ENCODE measurements at places on chromosomes 2 and 18.

- DNase-seq: no peak
These were observed 806.4 kb downstream of the TRIB2 start for GRCh38 chr2:13522917-13523821.

DNA sequence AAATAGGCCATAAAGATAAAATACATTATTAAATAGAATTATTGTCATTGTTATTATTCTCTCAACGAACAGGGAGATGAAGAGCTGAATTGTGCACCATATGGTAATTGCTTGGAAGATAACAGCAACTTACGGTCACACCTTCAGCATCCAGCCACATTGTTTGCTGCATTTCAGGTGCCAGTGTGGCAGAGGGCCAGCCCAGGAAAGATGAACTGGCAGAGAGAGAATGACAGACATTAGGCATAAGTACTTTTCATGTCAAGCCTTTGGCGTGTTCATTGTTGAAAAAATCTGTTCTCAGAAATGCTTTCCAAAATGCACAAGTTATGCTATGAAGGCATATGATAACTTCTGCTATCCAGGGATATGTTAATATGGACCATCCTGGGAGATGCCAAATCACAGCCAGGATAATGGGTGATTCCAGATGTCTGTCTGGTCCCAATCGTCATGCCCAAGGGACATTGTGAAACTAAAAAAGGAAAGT, 748.6 kb upstream of the PIK3C3 start:
- no peak for DNase-seq

GRCh38 chr2:214127571-214127970, 283.3 kb upstream of the VWC2L start:
- no peak for DNase-seq

- DNase-seq: peak; percentile 74
These were observed 50.0 kb downstream of the TMEM163 start for GRCh38 chr2:134668821-134669220.

GRCh38 chr18:21960189-21960588, 209.2 kb upstream of the GATA6 start:
- no peak for DNase-seq

DNA sequence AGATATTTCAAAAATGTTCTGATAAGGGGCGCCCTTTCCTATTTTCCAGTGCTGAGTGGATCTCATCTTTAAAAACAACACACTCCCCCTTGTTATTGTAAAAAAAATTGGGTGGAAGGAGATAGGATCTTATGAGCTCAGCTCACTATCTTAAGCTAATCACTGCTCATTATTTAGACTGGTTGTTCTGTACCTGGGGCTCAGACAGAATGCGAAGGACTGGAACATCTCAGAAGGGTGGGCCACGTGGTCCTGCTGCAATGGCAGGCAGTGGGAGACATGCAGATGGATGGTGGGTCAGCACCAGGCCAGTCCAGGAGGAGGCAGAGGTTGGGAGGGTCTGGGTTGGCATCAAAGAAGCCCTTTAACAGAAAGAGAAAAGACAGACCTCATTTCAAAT, 48.3 kb upstream of the GPR155 start:
- DNase-seq: no peak

GRCh38 chr18:66136039-66136438, 385.2 kb downstream of the CDH7 start:
- DNase-seq: no peak

DNA sequence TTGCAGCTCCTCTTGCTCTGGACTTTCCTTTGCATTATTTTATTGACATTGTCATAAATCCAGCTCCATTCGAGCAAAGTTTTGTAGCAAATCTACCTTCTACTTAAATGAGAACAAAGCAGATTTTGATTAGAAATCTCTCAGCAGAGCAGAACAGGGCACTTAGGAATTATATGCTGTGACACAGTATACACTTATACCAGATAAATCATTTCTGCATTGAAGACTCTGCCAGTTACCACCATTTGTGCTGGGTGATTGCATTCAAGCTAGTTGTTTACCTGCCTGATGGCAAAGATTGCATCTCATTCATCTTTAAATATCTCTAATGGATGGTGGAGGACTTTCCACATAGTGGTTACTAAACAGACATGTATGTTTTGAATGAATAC, 441.7 kb upstream of the HNMT start:
- DNase-seq: no peak

DNA sequence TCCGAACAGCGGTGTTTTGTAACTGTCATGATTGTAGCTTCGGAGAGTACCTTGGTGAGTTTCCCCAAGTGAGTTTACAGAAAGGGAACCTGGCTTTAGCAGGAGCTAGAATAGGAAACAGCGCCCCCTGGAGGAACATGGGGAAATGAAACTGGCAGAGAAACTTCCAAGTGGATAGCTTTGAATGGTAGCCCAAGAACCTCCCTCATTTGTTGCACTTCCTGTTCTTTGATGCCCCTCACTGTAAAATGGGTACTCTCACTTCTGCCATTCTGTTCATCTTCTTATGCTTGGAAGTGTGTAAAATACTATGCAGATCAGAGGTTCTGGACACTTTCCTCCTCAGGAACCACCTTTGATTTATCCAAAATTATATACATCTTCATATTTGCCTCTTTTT, 36.2 kb downstream of the CHST10 start:
- DNase-seq: peak; percentile 64

DNA sequence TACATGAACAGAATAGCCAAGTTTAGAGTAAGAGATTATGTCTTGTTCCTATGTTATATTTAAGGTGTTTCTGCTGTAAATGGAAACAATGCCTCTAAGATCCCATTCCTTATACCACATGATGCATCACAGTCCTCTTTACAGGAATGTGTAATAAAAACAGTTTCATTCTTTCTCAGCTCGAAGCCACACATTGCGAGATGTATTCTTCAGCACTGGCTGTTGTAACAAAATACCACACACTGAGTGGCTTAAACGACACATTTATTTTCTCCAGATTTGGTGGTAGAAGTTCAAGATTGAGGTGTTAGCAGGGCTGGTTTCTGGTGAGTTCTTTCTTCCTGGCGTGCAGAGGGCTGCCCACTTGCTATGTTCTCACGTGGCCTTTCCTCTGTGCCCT, 246.2 kb downstream of the SOCS6 start:
- no peak for DNase-seq

DNA sequence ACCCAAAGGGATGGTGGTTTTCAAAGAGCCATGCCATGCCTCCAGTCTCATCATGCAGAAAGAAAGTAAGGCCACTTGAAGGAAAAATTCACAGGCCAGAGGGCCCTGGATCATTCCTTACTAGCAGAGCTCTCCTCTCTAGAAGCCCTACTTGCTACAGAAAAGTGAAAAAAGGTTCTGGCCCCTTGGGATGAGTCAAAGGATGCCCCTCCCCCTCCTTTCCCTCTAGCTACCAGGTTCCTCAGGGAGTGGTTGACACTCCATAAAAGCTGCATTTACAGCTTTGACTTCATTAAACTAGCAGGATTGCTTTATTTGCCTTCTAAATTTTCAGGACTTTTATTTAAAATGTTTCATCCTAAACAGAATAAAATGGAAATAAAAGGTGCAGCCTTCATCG, 21.2 kb downstream of the OSR1 start:
- DNase-seq: no peak

- DNase-seq: no peak
These were observed 650.1 kb downstream of the SLC4A3 start for GRCh38 chr2:220277445-220277975.

- DNase-seq: peak; percentile 59
These were observed 38.8 kb upstream of the BMP10 start for GRCh38 chr2:68909793-68910674.

DNA sequence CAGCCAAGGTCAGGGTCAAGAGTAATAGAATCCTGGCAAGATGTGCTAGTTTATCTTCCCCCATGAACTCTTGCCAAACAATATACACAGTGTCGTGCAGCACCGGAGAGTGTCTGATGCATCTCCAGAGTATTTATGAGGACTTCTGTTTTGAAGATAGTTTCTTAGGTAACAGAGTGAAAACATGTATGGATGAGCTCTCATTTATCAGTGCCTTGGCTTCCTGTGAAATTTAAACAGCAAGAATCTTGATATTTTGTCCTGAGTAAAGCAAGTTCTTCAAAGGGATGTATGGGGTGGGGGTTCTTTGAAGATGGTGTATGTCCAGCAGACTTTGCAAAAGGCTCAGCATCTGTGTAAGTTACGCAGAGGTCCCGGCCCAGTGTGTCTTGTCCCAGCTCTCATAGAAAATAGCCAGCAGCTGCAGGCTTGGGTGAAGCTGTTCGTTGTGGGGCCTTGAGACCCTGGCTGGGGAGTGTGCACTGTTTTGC, 361.0 kb upstream of the NT5C1B start:
- DNase-seq: no peak

GRCh38 chr2:151946250-151946884, 118.1 kb upstream of the ARL5A start:
- DNase-seq: no peak

DNA sequence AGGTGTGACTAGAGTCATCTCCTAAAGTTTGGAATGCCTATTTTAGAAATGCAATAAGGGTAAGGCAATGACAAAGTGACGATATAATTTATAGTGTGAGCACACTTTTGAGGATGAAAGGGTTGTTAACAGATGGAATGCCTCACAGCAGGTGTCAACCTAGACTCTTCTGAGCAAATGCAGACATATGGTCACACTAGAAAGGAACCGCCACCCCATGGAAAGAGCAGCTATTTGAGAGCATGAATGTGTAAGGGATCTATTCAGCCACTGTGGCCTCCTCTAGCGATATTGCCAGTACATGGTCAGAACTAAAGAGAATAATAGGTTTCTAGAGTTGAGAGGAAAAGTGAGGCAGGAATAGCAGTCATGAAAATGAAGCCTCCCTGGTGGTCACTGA, 18.5 kb downstream of the DSG2 start:
- no peak for DNase-seq

- DNase-seq: no peak
These were observed 102.0 kb downstream of the MYO1B start for GRCh38 chr2:191347154-191347553.

DNA sequence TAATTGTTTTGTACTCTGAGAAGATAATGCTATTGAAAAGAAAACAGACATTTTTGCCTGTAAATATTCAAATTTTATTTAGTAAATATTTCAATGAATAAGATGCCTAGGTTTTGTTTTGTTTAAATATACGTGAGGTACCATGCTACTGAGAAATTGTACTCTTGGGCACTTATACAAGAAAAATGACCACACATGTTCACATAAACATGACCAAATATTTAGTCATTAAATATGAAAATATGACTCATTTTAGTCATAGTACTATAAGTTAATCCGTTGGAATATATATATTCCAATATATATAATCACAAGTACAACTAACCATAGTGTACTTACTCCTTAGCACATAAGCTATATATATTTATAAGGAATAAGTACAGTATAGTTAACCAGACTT, 56.7 kb upstream of the ZNF804A start:
- DNase-seq: no peak

- DNase-seq: no peak
These were observed 46.8 kb upstream of the PLA2R1 start for GRCh38 chr2:160109243-160109642.

DNA sequence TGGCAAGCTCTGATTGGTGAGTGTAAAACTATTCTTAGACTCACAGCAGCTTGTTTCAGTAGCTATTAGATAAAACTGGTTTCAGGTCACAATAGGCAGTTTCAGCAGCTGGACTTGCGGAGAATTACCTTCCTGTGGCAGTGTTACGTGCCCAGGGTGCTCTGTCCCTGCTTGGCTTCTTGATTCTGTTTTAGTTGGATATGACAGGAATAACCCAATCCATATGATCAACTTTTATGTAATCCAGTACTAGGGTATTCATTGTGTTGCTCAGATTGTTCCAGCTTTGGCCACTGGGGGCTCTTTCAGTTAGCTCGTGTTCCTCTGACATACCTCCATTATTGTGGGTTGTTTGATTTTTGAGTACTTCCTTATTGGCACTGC, 43.1 kb downstream of the INPP4A start:
- no peak for DNase-seq

GRCh38 chr2:131349021-131349420, 14.9 kb downstream of the RAB6D start:
- DNase-seq: no peak

GRCh38 chr18:70455731-70456130, 166.9 kb downstream of the SOCS6 start:
- no peak for DNase-seq

DNA sequence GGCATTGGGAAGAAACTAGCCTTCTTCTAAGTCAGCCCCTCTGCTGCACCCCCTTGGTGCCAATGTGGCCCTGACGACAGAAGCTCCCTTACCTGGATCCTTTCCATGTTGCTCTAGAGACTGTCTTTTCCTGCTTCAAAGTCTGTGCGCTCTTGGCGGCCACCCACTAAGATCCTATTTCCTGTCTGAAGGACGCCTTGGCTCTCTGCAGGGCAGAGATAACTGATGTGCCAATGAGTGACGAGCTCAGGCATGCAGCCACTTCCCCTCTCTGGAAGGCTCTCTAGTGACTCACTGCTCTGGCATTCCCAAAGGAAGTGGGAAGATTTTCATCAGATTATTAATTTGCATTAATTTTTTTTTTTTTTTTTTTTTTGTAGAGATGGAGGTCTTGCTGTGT, 273.5 kb downstream of the CDH20 start:
- no peak for DNase-seq

DNA sequence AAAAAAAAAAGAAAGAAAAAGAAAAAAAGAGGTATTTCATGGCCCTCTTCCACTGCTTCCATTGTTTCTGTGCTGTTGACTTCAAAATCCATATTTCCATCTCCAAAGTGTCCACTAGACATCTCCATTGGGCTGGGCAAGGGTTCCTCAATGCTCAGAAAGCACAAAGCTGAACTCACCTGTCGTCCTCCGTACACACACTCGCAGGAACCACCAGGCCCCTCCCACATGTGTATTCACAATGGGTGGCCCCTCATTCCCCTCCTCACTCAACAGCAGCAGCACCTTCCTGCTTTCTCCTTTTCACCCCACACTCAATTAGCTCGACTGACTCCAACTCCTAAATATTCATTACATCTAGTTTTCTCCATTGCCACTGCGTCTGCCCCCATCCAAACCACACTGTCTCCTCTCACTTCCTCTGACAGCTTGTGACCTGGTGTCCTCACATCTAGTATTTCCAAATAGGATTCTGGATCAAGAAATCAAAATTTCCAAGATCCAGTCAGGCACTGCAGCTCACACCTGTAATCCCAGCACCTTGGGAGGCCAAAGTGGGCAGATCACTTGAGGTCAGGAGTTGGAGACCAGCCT, 25.2 kb downstream of the OSBPL1A start:
- DNase-seq: no peak

- no peak for DNase-seq
These were observed 29.6 kb downstream of the ARHGAP15 start for GRCh38 chr2:143158551-143159485.

GRCh38 chr2:36461039-36461681, 105.6 kb downstream of the CRIM1 start:
- DNase-seq: no peak

DNA sequence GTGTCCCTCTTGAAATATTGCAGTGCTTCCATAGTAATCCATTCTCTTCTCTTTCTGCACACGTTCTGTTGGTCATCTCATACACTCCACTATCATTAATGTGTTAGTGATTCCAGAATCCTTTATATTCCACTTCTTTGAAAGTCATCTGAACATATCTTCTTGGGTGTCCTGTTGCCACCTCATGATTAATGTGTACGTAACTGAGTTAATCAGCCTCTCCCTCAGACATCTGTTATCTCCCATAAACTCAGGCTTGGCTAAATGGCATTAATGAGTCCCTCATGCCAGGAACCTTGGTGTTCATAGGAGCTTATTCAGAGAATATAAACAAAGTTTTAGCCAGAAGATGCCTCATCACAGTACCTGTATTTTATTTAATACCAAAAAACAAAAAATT, 126.4 kb downstream of the NCOA1 start:
- no peak for DNase-seq

- DNase-seq: no peak
These were observed 51.1 kb upstream of the STPG4 start for GRCh38 chr2:47206181-47206580.

- DNase-seq: no peak
These were observed 50.2 kb upstream of the CABLES1 start for GRCh38 chr18:23085066-23085465.
